HCEC 1CT (cell line): ENCODE measurements at places on chromosomes 6 and 20.

DNA sequence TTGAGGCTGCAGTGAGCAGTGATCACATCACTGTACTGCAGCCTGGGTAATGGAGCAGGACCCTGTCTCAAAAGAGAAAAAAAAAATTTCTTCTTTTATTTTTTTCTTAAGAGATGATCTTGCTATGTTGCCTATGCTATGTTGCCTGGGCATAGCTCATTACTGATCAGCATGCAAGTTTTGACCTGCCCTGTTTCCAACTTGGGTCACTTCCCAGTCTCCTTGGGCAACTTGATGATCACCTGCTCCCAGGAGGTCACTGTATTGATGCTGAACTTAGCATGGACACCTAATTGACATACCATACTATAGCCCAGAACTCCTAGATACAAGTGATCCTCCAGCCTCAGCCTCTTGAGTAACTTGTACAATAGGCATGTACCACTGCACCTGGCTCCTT, 30.7 kb upstream of the NANP start:
- DNase-seq: no peak

GRCh38 chr6:99618649-99619408, 12.2 kb downstream of the PRDM13 start:
- DNase-seq: no peak

DNA sequence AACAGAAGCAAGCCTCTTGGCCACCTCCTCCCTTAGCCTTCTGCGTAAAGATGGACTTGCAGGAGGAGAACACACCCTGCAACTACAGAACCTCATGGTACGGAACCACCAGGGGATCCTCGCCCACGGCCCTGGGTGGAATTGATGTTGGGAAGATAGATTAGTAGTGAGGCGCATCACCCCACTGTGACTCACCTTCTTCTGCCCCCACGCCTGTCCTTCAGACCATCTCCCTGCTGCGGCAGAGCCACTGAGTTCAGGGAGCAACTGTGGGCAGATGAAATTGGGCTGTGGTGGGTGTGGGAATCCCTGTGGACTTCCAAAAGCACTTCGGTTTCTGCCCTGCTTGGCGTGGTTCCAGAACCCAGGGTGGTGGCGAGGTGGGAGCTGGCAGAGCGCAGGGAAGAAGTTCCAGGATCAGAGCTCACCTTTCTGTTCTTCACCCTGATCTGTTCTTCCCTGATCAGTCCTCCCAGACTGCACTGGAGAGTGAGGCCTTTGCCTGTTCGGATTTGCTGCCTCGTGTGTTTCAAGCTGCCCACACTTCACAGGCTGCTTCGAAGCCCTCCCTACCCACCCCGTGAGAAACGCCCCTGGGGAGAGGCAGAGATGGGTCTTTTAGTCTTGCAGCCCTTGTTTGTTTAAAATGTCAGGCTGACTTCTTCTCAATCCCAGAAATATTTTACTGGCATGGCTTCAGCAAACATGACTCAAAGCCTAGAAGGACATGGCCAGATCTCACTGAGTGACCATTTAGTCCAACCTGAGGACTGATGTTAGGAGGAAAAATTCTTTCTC, 92.8 kb upstream of the MLN start:
- DNase-seq: no peak

DNA sequence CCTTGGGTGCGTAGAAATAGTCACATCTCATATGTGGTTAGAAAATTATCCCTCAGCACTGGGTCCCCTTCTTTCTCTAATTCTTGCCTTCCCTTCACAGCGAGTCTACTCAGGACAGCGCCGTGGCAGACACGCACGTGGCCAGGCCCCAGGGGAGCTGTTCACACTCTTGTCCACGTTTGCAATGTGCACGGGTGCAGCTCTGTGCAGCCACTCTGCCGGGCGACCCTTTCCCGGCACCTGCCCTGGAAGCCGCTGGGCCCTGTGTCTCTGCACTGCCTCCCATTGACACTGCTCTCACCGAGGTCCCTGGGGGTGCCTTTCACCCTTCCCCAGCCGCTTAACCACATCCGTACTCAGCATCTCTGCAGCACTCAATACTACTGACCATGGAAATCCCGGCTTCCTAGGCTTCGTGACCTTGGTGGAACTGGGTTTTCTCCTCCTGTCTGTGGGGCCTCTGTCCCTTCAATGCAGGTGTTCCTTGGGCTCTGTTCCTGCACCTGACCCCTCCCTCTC, 104.9 kb downstream of the DACT2 start:
- DNase-seq: no peak

DNA sequence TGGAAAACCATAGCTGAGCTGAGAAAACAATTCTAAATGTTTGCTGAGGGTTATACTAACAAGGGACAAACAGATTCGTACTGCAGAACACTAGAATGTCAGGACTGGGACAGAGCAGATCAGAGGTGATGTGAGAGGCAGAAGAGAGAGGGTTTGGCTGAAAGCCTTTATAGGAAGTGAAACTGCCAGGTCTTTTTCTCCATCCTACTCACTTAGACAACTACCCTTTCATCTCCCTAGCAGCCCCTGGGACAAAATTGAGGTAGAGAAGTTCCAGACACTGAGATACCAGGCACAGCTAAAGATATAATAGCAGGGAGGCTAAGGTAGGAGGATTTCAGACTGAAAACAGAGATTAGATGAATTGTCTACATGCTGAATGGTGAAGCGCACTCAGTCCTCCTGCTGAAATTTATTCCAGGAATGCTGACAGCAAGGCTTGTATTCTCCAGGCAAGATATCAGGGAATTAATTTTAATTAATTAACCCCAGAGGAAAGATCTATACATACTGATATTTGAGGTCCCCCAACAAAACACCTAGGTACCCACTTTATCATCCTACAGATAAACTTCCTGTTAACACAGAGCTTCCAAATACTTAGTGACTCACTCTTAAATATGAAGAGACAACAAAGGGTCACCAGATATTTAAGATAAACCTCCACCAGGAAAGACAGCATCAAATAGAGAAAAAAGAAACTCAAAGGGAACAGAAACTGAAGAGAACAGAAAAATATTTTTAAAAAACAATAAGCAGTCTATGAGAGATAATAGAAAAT, 12.6 kb upstream of the EIF2S2 start:
- no peak for DNase-seq

DNA sequence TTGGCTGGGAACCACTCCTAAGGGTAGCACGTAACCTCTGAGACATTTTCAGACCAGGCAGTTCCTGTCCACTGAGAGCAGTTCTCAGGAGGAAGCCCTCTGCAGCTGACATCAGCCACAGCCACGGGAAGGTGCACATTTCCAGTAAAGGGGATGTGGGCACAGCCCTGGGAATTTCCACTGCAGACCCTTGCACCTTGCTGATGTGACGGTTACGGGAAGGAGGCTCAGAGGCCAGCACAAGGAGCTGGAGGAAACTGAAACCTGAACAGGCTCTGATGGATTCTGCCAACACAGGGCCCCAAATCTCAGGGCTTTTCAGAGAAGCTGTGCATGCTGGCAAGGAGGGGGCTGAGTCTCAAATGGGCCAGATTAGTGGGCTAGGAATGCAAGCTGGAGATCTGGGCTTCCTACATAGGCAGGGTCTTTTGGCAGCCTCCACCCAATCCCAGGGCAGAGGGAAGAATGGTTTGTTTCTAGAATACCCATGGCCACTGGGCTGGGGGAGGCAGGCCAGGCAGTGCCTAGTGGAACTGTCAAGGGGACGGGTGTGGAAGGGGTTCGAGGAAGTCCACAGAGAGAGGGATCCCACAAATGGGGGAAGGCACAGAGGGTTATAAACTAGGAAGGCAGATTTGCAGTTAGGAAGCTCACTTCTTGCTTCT, 14.2 kb downstream of the EBF4 start:
- DNase-seq: no peak

GRCh38 chr6:148118244-148118643, 224.4 kb upstream of the SASH1 start:
- DNase-seq: no peak

- no peak for DNase-seq
Observed at GRCh38 chr6:80449726-80450125, 343.3 kb downstream of the BCKDHB start.

GRCh38 chr6:21679761-21680265, 86.3 kb downstream of the SOX4 start:
- DNase-seq: peak; percentile 47

DNA sequence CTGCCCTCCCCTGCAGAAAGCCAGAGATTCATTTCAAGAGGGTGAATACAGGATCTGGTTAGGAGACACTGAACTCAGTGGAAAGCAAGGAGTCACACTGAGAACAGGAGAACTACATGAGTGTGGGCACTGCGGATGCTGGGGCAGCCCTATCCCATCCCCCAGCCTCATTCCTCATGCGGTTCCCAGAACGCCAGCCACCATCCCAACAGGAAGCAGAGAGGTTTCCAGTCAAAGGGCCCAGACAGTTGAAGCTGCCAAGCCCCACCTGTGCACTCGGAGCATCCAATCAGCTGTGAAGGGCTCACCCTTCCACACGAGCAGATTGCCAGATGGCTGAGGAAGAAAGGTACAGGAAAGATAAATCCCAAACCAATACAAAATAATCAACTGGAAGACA, 50.7 kb upstream of the PRND start:
- no peak for DNase-seq

GRCh38 chr6:23334360-23334759, 765.0 kb downstream of the HDGFL1 start:
- no peak for DNase-seq

GRCh38 chr20:51802170-51802751, at the start of gene SALL4:
Gene SALL4, minus strand, starts transcription at chr20:51802521. Its CDS starts 113 bp downstream, at chr20:51802408.
- DNase-seq: no peak
